Right lung (tissue), 10 donors: ENCODE measurements at places on chromosomes 3 and 15. TPM values are rescaled to one million over a fixed set of nuclear protein-coding genes. Genes with fewer than 3 reads are reported as not detected.

Gene SLC38A3
- 7.0 TPM for polyA plus RNA-seq

- DNase-seq = no peak
Observed at GRCh38 chr3:118196183-118196582, 838.5 kb downstream of the IGSF11 start.

GRCh38 chr3:193732391-193732790, 139.4 kb downstream of the OPA1 start:
- no peak for DNase-seq

DNA sequence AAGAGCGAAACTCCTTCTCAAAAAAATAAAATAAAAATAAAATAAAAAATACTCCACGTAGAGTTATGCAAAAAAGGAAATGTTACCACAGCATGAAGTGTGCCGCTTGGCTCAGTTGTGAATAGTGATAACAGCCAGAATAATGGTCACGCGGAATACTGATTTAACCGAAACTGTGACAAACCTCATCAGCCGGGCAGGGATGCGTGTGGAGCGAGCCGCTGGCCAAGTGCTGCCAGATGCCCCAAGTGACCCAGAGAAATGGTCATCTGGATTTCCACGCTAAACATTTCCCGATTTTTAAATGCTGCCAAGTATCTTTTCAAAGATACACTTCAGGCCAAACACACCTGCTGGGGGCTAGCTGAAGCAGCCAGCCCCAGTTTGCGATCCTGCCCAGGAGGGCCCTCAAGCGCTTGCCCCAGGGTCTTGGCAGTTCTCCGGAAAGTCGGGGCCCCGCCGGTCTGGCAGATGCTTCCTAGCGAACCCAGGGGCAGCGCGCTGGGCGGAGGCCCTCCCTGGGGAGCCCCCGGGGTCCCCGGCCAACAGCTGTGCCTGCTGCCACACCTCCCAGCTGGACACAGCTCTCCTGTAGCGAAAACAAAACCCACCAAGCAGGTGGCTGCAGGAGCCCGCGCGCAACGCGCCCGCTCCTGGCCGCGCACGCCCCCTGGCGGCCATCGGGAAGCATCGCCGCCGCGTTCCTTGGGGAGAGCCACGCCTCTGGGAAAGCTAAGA, 35.1 kb downstream of the CMTM6 start:
- DNase-seq = peak; percentile 69

DNA sequence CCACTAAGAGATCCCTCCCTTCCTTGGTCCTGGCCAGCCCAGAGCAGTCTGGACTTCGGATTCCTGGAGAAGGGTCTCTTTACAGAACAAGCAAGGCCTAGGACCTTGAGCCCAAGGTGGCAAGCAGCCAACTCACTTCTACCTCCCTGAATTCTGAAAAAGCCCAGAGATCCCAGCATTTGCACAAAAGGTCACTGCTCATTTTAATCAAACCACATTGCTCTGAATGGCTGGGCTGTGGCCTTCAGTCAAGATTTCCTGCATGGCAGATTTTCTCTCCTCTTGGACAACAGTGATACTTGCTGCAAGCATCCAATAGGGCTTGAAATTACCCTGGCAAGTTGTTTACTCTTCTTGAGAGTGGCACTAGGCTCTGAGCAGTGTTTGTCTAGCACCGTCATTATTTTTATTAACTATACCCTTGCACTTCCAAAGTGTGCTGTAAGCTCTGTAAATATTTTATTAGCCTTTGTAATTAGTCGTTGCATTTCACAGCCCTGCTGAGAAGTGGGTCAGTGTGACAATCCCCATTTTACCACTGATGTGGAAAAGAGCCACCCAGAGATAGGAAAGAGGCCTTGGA, 274.7 kb upstream of the CTNNB1 start:
- DNase-seq = no peak

DNA sequence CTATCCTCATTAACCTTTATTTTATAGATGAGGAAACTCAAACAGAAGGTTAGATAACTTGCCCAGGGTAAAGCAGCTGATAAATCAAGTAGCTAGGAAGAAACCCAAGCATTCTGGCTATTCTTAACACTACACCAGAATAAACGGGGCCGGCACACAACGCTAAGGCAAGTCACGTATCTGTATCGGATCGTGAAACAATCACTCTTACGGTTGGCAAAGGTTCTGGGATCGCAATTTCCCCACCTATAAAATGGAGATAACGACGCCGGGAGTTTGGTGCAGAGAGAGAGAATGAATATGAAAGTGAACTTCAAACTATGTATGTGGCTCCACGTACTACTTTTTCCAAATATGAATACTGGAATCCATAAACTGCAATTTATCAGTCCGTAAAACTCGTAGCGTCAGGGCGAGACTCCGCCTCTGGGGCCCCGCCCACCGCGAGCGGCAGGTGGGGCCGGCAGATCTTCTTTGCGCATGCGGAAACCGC, 252 bp upstream of the ARMC8 start:
- no peak for DNase-seq

GRCh38 chr15:68421115-68421551, 10.8 kb downstream of the ITGA11 start:
- no peak for DNase-seq

DNA sequence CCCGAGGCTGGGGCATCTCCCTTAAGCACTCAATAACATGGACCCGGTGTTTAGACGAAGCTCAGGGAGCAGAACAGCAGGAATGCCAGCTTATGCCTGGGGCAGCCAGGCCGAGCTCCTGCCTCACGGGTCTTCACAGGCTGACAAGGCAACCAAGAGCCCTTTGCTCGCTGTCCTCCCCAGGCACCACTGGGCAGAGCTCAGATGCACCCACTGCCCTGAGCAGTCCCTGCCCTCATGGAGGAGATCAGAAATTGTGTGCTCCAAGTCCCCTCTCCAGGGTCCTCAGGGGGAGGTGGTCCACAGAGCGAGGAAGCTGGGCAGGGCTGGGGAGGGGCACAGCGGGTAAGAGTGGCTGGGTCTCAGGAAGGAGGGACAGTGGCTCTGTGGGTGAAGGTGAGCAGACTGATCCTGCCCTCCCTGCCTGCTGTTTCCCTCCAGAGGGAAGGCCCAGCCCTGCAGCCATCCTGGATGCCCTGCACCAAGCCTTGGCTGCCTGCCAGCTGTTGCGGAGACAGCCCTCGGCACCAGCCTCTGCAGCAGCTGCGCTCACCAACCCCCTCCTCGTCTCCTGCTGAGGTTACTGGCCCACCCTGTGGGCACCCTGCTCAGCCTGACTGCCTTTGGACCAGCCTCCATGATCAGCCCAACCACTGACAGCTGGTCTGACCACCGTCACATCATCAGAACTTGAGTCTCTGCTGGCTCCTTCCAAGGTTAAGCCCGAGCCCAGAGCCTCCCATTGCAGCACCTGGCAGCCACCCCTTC, 21.1 kb upstream of the GP9 start:
- no peak for DNase-seq

DNA sequence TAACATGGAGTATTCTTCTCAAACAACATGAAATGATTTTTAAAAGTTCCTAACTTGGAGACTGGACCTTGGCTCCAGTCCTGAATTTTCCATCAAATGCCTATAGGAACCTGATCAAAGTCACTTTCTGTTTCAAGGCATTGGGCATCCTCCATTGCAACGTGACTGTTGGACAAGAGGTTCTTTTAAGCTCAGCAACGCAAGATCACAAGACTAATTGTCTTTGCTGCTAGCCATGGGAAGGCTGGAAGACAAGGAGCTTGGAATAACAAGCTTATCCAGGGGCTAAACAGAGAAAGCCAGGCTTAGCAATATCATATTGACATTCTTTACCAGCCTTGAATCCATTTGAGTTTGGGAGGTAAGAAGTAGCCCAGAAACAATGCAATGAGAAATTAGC, 48.3 kb downstream of the SST start:
- no peak for DNase-seq
